ENCODE measurements at places on chromosomes 12 and 14.

GRCh38 chr12:94190623-94191022, 42.2 kb downstream of the PLXNC1 start:
- no peak for DNase-seq

GRCh38 chr12:57590864-57591781, at the start of gene PIP4K2C:
TSS of gene PIP4K2C (plus strand) at chr12:57591192. CDS start at chr12:57591290, 98 bp downstream.
- DNase-seq = peak; percentile 76

DNA sequence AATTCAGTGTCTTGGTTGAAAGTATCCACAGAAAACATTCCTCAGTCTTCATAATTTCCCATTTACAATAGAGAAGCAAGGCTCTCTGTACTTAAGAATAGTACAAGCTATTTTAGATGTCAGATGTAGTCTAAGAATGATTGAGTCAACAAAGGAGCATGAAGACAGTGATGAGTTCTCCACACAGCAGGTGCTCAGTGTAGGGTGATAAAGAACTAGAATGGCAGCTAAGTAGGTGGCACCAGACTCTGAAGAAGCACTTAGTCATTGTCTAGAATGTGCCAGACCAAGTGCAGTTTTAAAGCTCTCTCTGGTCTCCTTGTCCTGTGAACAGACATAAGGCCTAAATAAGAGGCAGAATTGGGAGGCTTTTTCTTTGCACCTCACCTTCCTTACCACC, 504.6 kb downstream of the NRXN3 start:
- DNase-seq = no peak

- DNase-seq = no peak
Measured at GRCh38 chr12:7498809-7499208, 4.8 kb downstream of the CD163 start.

- DNase-seq = peak; percentile 35
Measured at GRCh38 chr14:50607181-50607580, 47.2 kb downstream of the ATL1 start.

DNA sequence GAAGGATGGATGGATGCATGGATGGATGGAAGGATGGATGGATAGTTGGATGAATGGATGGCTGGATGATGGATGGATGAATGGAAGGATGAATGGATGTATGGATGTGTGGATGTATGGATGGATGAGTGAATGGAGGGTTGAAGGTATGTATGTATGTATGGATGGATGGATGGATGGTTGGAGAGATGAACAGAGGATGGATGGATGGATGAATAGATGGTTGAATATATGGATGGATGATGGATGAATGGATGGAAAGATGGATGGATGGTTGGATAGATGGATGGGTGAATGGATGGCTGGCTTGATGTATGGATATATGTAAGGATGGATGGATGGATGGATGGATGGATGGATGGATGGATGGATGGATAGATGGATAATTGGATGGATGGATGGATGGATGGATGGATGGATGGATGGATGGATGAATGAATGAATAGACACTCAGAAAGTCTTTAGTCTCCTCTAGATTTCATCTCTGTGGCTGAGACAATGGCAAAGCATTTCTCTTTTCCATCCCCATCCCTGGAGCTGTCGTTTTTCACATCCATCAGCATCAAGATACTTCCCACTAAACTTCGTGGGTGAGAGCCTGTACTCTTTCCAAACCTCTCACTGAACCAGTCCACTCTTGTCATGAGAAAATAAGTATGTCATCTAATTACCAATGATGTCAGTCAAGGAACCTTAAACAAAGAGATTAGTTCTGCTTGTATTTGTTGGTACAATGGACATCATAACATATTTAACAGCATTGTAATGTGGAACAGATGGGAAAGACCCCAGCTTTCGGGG, 74.8 kb upstream of the CLMN start:
- DNase-seq = no peak

GRCh38 chr12:119258149-119258548, 76.4 kb upstream of the CCDC60 start:
- DNase-seq = no peak

DNA sequence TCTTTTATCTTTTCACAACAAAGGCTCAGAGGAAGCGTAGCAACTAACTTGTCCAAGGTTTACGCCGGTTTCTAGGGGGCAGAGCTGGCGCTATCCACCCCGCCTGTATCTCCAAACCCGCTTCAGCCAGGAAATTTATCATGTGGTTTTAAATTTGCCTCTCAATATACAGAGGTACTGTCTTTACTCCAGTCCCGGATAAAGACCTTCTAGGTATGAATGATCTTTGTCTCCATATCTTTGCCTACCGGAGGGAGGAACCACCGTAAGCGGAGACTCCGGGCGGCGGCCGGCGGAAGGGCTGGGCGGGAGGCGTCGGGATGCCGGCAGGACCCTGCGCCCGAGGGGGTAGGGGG, 693 bp upstream of the RIMKLB start:
- no peak for DNase-seq

DNA sequence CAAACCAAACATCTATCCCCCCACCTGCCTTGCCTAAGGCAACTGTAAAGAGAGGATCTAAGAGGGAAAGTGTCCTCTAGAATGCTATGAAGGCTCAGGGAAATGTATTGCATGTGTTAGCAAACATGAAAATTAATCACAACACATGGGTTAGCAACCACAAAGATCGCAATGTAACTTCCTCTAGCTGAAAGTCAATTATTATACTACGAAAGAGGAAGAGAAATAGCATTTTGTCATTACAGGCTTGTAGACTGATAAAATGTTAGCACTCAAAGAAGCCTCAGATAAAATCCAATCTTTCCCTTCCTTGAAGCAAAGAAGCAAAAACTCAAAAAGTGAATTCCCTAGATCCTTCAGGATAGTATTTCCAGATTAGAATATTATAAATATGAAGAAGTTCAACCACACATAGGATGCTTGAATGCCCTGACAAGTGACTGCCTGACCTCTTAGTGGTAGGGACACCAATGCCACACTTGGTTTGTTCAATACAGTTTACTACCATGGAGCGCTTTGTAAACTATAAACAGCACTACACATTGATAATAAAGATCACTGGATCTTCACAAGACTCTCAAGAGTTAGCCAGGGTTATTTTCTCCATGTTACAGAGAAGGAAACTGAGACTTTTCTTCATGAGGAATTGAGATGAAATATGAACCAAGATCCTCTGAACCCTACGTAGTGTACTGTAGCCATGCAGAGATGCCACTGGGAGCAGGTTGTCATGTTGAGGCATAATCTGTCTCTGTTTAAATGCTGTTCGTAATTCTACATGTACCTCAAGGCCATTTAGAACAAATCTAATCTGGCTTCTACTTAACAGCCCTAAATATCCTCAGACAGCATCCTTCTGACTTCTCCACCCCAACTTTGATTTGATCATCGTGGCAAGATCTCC, 100.7 kb downstream of the ITPR2 start:
- DNase-seq = no peak

GRCh38 chr12:72433298-72433697, 161.1 kb downstream of the TRHDE start:
- DNase-seq = no peak

- peak; percentile 15 for DNase-seq
Measured at GRCh38 chr14:61470961-61471293, 149.5 kb downstream of the PRKCH start.

DNA sequence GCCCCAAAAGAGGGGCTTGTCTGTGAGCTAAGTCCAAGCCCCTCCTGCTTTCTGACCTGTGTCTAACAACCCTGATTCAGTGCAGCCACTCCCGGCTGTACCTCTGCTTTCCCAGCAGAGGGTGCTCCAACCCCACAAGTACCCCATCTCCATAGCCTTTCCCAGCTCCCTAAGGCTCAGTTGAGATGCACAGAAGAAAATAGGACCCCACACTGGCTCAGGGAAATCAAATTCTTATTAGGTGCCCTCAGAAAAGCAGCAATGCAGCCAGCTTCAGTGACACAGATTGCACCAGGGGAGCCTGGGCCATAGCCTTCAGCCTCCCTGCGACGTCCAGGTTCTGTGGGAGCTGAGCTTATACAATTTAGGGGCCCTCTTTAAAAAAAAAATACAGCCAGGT, 49.9 kb downstream of the LRRC74A start:
- peak; percentile 56 for DNase-seq

DNA sequence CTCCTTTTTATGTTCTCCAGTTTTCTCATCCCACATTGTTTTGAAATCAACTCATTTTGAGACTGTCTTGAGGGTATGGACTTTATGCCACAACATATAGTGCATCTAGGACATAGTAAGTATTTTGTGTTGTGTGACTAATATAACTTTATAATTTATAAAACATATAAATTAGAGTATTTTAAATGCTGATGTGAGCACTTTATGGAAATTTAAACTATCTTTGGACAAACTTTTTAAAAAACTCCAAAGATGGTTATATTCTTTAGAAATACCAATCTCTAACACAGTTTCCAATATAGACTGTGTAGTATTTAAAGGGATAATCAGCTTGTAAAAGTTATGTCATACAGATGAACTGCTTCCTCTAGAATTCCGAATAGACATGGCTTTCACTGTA, 87.4 kb downstream of the LRIG3 start:
- DNase-seq = no peak
